Aortic smooth muscle cell (primary cell): ENCODE measurements at places on chromosomes 16 and 17. TPM values are rescaled to one million over a fixed set of nuclear protein-coding genes. Genes with fewer than 3 reads are reported as not detected.

Gene PITPNM3
- 2.3 and 2.5 TPM in 2 replicates for total RNA-seq

Gene MMP2
- total RNA-seq = 389 and 576 TPM in 2 replicates

Gene WWP2
- 19.6 and 29.8 TPM in 2 replicates for total RNA-seq

Gene SNTB2
- 30.4 and 36.3 TPM in 2 replicates for total RNA-seq

Gene SKAP1
- 0.13 TPM in 1 of 2 replicates, not detected in the other for total RNA-seq

Gene KRTAP4-4
- not detected in 2 replicates for total RNA-seq

Gene C16orf86
- total RNA-seq = 3.9 and 4.8 TPM in 2 replicates

Gene HID1
- total RNA-seq = 1.3 and 1.5 TPM in 2 replicates

Gene ABCA8
- 106 and 202 TPM in 2 replicates for total RNA-seq

Gene SMPD3
- total RNA-seq = not detected in 2 replicates

Gene PRR14
- 6.2 and 6.8 TPM in 2 replicates for total RNA-seq

Gene UBE2O
- 20.1 and 23.4 TPM in 2 replicates for total RNA-seq

Gene PLD6
- total RNA-seq = 3.5 and 4.0 TPM in 2 replicates

Gene IRX6
- total RNA-seq = not detected in 2 replicates

Gene LUC7L3
- total RNA-seq = 26.4 and 28.7 TPM in 2 replicates

Gene LDAF1
- 25.6 and 29.0 TPM in 2 replicates for total RNA-seq

Gene KCNH6
- not detected in 2 replicates for total RNA-seq

Gene APOH
- total RNA-seq = not detected in 2 replicates

Gene TSPOAP1
- not detected in 2 replicates for total RNA-seq

Gene HBZ
- not detected in 2 replicates for total RNA-seq

Gene ITFG1
- 90.6 and 91.7 TPM in 2 replicates for total RNA-seq

Gene MYH8
- total RNA-seq = not detected in 2 replicates

Gene KRT40
- not detected in 2 replicates for total RNA-seq

Gene MYLK3
- total RNA-seq = 0.06 and 0.26 TPM in 2 replicates

Gene SRP68
- 29.2 and 38.6 TPM in 2 replicates for total RNA-seq

Gene PLEKHG4
- total RNA-seq = 11.6 and 24.0 TPM in 2 replicates

Gene SHISA6
- not detected in 2 replicates for total RNA-seq

Gene HIGD1B
- total RNA-seq = not detected in 2 replicates

Gene CCL1
- total RNA-seq = not detected in 2 replicates

Gene NPIPB13
- 0.26 and 0.93 TPM in 2 replicates for total RNA-seq

Gene SLC5A10
- total RNA-seq = under 0.01 TPM in 1 of 2 replicates, not detected in the other

Gene MT1A
- 0.44 TPM in 1 of 2 replicates, not detected in the other for total RNA-seq

Gene PYDC1
- total RNA-seq = not detected in 2 replicates

Gene CORO6
- 2.9 and 7.0 TPM in 2 replicates for total RNA-seq

Gene TOP2A
- total RNA-seq = 49.6 and 86.1 TPM in 2 replicates

Gene KRT31
- not detected in 2 replicates for total RNA-seq

Gene MRPS34
- 68.1 and 79.9 TPM in 2 replicates for total RNA-seq

Gene VAT1
- 187 and 189 TPM in 2 replicates for total RNA-seq

Gene FBXO39
- 0.37 and 0.40 TPM in 2 replicates for total RNA-seq

Gene LRRC46
- 0.25 TPM in 1 of 2 replicates, not detected in the other for total RNA-seq

Gene PPY
- not detected in 2 replicates for total RNA-seq

Gene RCVRN
- total RNA-seq = not detected in 2 replicates

Gene SLC9A5
- 0.31 and 0.66 TPM in 2 replicates for total RNA-seq

Gene KRT24
- not detected in 2 replicates for total RNA-seq

Gene MYL4
- 0.13 TPM in 1 of 2 replicates, not detected in the other for total RNA-seq

Gene KRT39
- not detected in 2 replicates for total RNA-seq

Gene CCDC200
- 0.92 TPM in 1 of 2 replicates, not detected in the other for total RNA-seq

Gene ITGAX
- total RNA-seq = 0.12 and 0.26 TPM in 2 replicates

Gene KRTAP2-3
- not detected in 2 replicates for total RNA-seq

Gene CA5A
- total RNA-seq = not detected in 2 replicates

Gene ERN2
- total RNA-seq = 0.19 and 0.40 TPM in 2 replicates

Gene SCGB1C2
- not detected in 2 replicates for total RNA-seq

Gene SOST
- 0.13 and 3.4 TPM in 2 replicates for total RNA-seq

Gene BEAN1
- total RNA-seq = not detected in 2 replicates

Gene KRT20
- total RNA-seq = not detected in 2 replicates

Gene PDK2
- 24.6 and 25.9 TPM in 2 replicates for total RNA-seq

Gene TP53TG3F
- total RNA-seq = not detected in 2 replicates
